ENCODE measurements at places on chromosomes 7 and 10.

DNA sequence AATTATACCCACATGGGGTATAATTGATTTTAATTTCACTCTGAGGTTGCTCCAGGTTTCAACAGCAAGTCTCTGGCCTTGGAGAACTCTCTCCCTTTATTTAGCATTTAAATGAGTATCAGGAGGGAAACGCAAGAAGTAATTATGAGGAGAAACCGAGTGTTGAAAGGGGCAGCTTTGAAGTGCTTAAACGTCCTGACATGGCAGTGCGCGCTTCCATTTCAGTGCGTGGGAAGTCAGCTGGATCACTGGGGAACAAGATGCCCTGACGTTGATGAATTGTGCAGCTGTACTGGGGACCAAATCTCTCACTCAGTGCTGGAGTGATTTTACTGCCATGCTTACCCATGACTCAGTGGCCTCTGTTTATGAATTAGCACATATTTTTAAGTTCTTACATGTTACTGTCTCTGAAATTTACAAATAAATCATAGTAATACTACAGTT is 106.0 kb upstream of the PRR15 start:
- peak; percentile 25 for DNase-seq

- no peak for DNase-seq
These were observed 100.2 kb downstream of the GPR85 start for GRCh38 chr7:112986256-112987031.

DNA sequence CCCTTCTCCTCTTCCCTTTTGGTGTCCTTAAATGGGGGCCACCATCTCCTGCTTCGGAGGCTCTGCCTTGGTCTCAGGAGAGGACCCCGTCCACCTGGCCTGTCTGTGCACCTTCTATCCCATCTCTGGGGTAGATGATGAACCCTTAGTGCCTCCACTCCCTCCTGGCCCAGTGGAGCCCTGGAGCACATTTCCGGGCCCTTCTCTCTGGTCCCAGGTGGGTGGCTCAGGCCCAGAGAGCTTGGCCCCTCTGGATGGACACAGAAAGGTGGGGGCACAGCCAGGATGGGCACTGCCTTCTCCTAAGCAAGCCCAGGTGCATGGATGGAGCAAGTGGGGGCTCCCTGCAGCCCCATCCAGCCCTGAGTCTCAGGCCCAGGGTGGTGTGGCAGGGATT is 121.4 kb upstream of the RET start:
- DNase-seq, result no peak

DNA sequence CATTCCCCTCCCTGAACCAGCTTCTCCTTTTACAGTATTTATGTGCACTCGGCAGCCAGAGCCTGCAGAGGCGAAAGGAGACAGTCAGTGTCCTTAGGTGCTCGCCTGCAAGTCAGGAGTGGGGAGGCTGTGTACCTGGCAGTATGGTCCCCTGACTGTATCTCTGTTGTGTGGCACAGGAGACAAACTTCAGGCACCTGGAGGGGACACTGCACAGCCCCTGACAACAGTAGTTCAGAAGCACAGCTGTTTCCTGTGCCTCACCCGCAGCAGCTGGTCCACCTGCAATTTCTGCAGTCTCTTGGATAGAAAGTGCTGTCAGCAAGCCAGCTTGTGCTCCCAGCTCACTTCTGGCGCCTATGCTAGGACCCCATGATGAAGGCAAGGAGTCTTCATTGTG is 73.4 kb upstream of the LAMB4 start:
- no peak for DNase-seq
